ENCODE measurements at places on chromosomes 3 and 15. TPM values are rescaled to one million over a fixed set of nuclear protein-coding genes. Genes with fewer than 3 reads are reported as not detected.

LMAN1L gene
- not detected for total RNA-seq

SQOR gene
- 11.5 TPM for total RNA-seq

CEMIP gene
- 0.52 TPM for total RNA-seq

WDR48 gene
- total RNA-seq = 39.1 TPM

PARP6 gene
- total RNA-seq = 13.0 TPM

GFM1 gene
- 71.5 TPM for total RNA-seq

GPR27 gene
- 1.6 TPM for total RNA-seq

CATSPER2 gene
- total RNA-seq = 3.1 TPM

HTR3E gene
- not detected for total RNA-seq

CCR4 gene
- not detected for total RNA-seq

CIDEC gene
- total RNA-seq = 9.4 TPM

FOXB1 gene
- total RNA-seq = not detected

BFSP2 gene
- 2.1 TPM for total RNA-seq

CKMT1A gene
- not detected for total RNA-seq

DAZL gene
- not detected for total RNA-seq

LARP6 gene
- 7.3 TPM for total RNA-seq

ACAA1 gene
- 21.9 TPM for total RNA-seq

GPD1L gene
- total RNA-seq = 54.3 TPM

NTRK3 gene
- total RNA-seq = 6.8 TPM

NAALADL2 gene
- total RNA-seq = 17.7 TPM

AGBL1 gene
- 31.3 TPM for total RNA-seq

GDPGP1 gene
- total RNA-seq = 3.1 TPM

HCN4 gene
- total RNA-seq = under 0.01 TPM

TTC21A gene
- 1.0 TPM for total RNA-seq

DENND4A gene
- total RNA-seq = 30.8 TPM

TRIM71 gene
- 0.52 TPM for total RNA-seq

FBXL2 gene
- total RNA-seq = 7.8 TPM

OXTR gene
- 0.52 TPM for total RNA-seq

BTLA gene
- under 0.01 TPM for total RNA-seq

ROPN1 gene
- total RNA-seq = not detected

C3orf49 gene
- total RNA-seq = not detected

GOLGA8T gene
- total RNA-seq = not detected

SERPINI1 gene
- total RNA-seq = 17.7 TPM

C3orf85 gene
- not detected for total RNA-seq

Measured in skeletal muscle tissue (tissue), 5 donors.